Naive B cell (primary cell): ENCODE measurements at places on chromosomes 12 and 14.

GRCh38 chr14:88004506-88005036 is 364 bp upstream of the GPR65 start:
- no peak for DNase-seq

- no peak for DNase-seq
Measured at GRCh38 chr12:77488041-77488620, 342.6 kb upstream of the NAV3 start.

- DNase-seq = no peak
Measured at GRCh38 chr12:28866715-28867503, 282.2 kb upstream of the FAR2 start.

DNA sequence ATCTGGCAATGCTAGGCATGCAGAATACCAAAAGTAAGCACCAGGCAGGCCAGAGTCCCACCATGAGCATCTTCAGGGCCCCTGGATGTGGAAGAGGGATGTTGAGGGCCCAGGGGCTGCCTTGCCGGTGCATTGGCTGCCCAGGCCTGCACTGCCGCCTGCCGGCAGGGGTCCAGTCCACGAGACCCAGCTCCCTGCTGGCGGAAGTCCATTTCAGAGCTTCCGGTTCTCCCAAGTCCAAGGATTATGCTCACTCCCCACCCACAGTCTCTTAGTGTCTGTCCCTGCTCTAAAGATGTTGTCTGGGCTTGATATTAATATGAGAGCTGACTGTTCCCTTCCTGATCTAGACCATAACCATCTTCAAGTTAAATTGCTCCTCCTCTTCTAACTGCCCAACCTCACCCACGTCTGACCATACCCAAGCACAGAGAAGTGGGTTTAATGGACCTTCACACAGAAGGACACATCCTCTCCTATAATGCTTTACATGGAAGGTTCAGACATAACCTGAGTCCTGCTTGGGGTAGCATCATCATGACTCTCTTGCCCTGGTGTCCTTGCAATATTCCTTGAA is 117.4 kb downstream of the DAD1 start:
- DNase-seq = no peak

DNA sequence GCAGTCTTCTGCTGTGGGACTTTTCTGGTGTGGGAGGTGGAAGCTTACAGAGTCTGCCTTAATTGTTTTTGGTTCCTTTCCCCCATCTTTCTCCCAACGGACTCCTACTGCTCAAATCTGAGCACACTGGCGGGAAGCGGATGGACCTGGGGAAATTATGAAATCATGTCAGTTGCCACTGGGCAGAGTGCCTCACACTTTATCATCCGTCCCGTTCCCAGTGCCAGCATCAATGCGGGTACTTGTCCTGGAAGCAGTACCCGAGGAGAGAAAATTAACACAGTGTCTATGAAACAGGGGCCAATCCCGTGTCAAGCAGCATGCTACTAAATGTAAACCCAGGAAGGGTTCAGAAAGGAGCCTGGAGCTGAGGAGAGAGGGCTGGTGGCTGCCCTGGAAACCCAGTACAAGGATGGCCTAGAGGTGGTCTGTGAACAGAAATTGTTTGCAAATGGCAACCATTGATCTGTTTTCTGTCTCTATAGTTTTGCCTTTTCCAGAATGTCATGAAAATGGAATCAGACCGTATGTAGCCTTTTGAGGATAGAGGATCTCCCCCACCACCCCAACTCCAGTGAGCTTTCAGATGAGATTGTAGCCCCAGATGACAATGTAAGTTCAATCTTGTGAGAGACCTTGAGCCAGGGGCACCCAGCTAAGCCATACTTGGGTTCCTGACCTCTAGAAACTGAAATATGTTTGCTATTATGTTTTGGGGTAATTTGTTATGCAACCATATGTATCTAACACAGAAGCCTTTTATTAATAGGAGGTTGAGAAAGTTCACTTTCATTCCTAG is 908 bp upstream of the CDKL1 start:
- no peak for DNase-seq

GRCh38 chr12:56928262-56928661 is 5.9 kb downstream of the SDR9C7 start:
- no peak for DNase-seq

GRCh38 chr12:7637615-7638014 is 28.1 kb downstream of the APOBEC1 start:
- DNase-seq = no peak
